ENCODE measurements at places on chromosomes 7 and 10.
A peak's percentile ranks its signal among the peaks of the same experiment; 100 is the strongest.

GRCh38 chr7:85765698-85766298 is 578.9 kb upstream of the SEMA3D start:
- DNase-seq = no peak

- no peak for DNase-seq
Measured at GRCh38 chr7:1054438-1054837, 10.1 kb downstream of the GPR146 start.

GRCh38 chr10:104802941-104803340 is 161.9 kb downstream of the SORCS3 start:
- no peak for DNase-seq

DNA sequence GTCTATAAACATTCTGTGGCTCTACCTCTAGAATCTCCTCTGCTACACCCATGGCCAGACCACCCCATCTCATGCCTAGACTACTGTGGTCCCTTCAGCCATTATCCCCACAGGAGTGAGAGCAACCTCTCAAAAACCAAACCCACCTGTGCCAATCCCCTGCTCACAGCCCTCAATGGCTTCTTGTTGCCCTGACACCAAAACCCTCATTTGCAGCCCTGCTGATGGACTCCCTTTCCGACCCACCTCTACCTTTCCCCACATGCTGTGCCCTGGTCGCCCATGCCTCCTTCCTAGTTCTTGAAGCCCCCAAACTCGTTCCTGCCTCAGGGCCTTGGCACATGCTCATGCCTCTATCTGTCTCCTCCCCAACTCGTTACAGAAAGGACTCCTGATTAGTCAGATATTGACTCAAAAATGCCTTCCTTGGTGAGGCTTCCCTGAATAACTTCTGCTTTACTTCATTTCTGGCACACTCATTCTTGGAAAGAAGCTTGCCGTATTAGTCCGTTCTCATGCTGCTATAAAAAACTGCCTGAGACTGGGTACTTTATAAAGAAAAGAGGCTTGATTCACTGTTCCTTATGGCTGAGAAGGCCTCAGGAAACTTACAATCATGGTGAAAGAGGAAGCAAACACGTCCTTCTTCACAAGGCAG is 104.2 kb downstream of the TEX36 start:
- no peak for DNase-seq

GRCh38 chr7:34135924-34136323 is 230.6 kb downstream of the BMPER start:
- DNase-seq = no peak

- no peak for DNase-seq
Measured at GRCh38 chr10:29332061-29332760, 43.3 kb downstream of the LYZL1 start.

- peak; percentile 16 for DNase-seq
Measured at GRCh38 chr10:110207805-110208613, 604 bp downstream of the MXI1 start.

DNA sequence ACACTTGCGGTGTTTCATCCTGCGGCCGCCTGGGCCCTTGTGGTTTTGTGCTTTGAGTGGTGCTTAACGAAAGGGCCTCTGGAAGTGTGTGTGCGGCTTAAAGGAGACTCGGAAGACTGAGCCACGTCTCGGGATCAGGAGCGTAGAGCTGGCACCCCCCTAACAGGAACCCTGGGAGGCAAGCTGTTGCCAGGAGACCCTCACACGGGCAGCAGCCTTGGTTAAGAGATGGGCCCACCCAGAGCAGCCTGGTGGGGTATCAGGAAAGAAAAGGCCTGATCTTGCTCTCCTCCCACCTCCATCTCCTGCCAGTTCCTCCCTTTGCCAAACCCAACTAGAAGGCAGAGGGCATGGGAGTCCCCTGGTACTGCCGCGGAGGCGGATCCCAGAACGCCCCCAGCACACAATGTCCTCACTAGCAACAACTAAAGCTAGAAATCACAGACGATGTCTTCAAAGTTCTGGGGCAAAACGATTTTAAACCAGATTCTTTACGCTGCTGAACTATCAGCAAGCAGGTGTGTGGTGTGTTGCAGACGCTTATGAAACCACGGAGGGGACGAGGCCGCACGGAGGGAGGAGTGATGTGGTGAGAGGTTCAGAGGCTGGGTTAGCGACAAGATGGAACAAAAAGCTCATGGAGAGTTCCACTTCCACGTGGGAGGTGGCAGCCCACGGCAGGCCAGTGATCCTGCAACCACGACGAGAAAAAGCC is 67.0 kb upstream of the INPP5A start:
- peak; percentile 7 for DNase-seq

GRCh38 chr7:93575555-93576399 is 1.3 kb upstream of the CALCR start:
- no peak for DNase-seq

DNA sequence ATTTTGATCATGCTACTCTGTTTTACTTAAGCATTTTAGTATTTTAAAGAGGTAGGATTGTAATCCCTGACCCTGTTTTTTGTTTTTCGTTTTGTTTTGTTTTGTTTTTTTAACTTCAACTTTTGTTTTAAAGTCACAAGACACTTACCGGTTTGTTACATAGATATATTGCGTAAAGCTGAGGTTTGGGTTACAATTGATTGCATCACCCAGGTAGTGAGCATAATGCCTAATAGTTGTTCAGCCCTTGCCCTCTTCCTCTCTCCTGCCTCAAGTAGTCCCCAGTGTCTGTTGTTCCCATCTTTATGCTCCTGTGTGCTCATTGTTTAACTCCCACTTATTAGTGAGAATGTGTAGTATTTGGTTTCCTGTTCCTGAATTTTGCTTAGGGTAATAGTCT is 93.1 kb upstream of the TEX47 start:
- DNase-seq = peak; percentile 10

- peak; percentile 61 for DNase-seq
Measured at GRCh38 chr10:63217120-63217605, 84.0 kb downstream of the NRBF2 start.

DNA sequence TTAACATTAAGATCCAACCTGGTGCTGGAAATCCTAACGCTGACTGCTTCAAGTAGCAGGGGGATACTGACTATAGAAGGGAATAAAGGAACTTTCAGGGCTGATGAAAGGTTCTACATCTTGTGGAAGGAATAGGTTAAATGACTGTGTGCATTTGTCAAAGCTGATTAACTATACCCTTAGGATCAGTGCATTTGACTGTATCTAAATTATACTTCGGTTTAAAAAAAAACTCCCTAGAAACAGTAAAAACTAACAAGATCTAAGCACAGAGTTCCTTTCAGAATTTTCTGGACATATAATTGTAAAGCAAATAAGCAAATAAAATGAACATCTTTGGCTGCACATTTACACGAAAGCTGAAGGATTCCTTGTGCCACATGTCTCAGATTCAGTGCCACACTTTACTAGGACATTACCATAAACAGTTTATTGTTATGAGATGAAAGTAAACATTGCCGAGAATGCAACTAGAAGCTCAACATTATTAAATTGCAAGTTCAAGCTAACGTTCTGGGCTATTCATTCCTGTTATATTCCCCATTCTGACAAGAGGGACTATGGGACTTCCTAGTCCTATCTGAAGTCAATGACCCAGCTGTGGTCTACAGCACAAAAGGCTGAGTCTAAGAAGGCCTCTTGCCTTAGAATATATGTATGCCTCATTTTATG is 20.7 kb downstream of the ANK3 start:
- no peak for DNase-seq

GRCh38 chr10:132937861-132938260 is 4.5 kb downstream of the CFAP46 start:
- no peak for DNase-seq

DNA sequence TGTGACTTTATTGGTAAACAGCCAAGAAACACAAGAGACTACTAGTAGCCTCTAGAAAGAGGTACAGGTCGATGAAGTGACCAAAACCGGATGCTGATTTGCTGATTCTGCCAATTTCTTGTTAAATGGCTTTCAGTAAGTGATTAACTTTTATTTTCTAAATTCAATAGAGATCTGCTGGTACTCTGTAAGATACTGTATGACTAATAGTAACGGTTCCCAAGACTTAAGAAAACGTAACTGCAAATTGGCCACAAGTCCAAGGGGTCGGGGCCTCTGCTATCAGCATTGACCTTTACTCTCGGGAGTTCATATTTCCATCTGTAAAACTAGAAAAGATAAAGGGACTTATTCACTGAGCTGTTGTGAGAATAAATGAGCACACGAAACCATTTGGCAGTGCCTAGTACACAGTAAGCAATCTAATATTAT is 1.4 kb downstream of the FAM3C start:
- DNase-seq = no peak

DNA sequence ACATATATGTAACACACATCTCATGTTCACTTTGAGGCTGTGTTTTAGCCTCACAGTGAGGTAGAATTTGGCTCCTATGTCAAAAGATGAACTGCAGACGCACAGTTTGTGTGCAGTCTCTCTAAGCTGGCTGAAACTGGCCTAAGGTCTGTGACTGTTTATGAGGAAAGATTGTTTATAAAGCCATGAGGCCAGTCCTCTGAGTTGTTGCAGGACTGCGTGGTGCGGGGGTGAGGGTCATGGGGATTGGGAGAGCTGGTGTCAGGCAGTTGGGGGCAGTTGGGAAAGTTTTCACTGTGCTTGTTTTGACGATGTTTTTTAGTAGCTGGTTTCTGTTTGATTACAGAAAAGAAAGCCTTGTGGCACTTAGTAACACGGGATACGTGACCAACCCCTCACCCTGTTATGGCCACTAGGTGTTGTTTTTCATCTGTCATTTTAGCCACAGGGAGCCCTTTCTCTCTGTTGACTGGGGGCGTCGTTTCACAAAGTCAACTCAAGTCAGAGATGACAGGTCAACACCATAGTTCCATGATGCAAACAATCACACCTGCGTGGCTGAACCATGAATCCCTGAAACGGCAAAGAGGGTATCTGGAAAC is 310.9 kb downstream of the CCDC3 start:
- DNase-seq = no peak

GRCh38 chr10:77867124-77867719 is 59.3 kb downstream of the DLG5 start:
- DNase-seq = peak; percentile 36

GRCh38 chr7:121544726-121545125 is 148.6 kb upstream of the FAM3C start:
- peak; percentile 97 for DNase-seq

GRCh38 chr10:9342885-9343570 is 1288.5 kb downstream of the GATA3 start:
- peak; percentile 38 for DNase-seq

DNA sequence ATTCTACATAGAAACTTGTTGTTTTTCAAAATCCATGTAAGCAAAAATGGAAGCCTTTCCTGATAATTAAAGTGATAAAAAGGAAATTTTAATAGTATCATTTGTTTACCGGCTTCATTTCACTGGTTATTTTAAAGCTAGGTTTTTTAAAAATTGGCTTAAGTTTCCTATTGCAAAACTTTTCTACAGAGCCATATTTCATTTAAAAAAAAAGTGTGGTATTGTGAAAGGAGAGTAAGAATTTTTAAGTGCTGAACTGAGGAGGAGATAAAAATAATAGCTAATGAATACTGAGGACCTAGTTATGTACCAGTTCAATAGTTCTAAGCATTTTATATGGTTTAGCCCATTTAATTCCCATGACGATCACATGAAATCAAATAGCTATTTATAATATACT is 172.2 kb upstream of the COL1A2 start:
- DNase-seq = peak; percentile 6

DNA sequence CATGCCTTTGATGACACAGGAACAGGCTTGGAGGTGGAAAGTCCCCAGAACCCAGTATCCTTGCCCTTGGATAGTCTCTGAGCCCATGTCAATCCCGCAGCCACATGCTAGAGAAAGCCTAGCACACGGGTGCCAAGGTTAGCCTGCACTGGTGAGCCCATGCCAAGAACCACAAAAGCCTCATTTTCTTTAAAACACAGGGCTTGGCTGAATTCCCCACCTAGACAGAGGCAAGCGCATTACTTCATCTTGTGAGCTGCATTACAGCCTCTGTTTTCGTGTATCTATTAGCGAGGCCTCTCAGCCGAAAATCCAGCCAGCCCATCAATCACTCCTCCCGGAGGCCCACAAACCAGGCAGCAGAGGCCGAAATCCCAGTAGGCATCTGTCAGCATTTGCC is 314.9 kb upstream of the AUTS2 start:
- DNase-seq = peak; percentile 85

DNA sequence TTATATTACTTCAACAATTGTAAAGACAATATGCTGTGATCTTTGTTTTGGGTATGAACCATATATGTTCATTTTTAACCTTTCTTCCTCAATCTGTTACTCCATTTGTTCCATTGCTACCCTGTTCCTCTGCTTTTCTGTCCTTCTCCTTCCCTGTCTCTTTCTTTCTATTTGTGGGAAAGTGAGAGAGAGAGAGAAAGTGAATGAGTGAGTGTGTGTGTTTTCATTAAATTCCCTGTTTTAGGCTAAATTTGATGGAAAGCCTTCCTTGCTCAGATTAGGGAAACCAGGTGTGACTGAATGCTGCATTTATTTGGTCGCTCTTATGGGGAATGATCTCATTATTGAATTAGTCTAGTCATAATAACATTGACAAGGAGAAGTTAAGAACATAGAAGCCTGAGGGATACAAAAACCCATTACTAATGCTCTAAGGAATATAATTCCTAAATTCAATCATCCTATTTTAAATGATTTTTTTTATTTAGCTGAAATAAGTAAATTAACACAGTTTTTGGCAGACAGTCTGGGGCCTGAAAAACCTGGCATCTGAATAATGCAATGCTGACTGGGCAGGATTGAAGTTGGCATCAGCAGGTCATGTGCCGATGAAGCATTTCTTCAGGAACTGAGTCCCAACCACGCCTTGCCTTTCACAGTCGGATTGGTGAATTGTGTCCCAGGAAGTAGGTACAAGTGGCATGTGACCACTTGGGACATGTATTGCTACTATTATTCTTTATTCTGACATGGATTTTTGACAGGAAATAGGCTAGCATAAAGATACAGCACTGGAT is 117.6 kb upstream of the LRGUK start:
- DNase-seq = no peak

DNA sequence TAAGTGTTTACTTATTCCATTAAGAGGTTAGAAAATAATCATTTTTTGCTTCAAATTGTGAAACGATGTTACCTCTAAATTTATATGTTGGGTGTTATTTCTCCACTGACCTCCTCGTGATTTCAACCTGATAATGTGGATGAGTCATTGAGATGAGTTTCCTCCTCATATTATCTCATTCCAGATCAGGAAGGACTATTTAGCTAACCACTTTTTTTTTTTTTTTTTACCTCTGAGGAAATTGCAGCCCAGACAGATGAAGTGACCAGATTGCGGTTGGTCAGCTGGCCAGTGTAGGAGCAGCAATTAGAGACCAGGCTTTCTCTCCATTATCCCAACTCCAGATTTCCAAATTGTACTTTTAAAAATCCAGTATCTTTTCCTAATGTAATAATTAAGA is 248.7 kb downstream of the FZD1 start:
- DNase-seq = peak; percentile 18

- DNase-seq = peak; percentile 99
Measured at GRCh38 chr10:70664702-70665195, 7.6 kb upstream of the ADAMTS14 start.

GRCh38 chr7:7151285-7151684 is 31.1 kb upstream of the C1GALT1 start:
- DNase-seq = no peak

- DNase-seq = no peak
Measured at GRCh38 chr7:154096-154799, 38.1 kb upstream of the FAM20C start.

- peak; percentile 1 for DNase-seq
Measured at GRCh38 chr10:67978749-67979148, 94.3 kb downstream of the SIRT1 start.

- no peak for DNase-seq
Measured at GRCh38 chr10:131456411-131456810, 144.9 kb upstream of the TCERG1L start.

- DNase-seq = no peak
Measured at GRCh38 chr10:80771285-80771684, 233.6 kb downstream of the SH2D4B start.

Data from fibroblast of upper back skin (primary cell).